SIG-M5 (cell line): ENCODE measurements at places on chromosomes 3 and 15.

DNA sequence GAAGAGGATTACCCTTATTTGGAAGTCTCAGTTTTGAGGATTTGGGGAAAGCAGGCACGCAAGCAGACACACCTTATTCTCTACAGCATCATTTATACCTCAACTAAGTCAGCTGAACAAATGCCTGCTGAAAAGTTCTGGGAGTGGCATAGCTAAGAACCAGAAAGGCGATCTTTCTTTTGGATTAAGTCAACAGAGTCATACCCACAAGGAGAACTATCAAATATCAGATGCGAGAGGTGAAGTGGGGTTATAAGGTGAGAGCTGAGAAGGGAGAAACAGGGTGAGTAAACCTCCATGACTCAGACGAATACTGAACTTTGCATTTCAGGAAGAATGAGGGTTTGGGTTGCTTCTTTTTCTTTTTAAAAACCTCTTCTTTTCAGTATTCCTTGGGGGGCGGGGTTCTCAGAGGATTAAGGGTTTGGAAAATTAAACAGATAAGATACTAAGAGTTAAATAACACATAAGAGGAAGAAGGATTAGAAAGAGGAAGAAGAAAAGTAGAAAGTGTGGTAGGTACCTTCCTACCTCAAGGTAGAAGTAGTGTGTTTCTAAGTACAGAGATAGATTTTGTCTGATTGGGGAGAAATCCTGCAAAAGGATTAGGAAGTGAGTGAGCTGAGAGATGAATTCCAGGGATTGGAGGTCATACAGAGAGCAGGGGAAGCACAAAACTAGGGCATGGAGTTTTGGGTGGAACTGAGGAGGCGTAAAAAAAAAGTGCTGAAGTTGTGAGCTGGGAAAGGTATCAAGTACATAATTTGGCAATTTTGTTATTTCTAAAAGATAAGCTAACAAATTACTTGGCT, 41.3 kb upstream of the ICE2 start:
- no peak for DNase-seq

GRCh38 chr3:57872606-57873005, 116.5 kb downstream of the SLMAP start:
- no peak for DNase-seq

DNA sequence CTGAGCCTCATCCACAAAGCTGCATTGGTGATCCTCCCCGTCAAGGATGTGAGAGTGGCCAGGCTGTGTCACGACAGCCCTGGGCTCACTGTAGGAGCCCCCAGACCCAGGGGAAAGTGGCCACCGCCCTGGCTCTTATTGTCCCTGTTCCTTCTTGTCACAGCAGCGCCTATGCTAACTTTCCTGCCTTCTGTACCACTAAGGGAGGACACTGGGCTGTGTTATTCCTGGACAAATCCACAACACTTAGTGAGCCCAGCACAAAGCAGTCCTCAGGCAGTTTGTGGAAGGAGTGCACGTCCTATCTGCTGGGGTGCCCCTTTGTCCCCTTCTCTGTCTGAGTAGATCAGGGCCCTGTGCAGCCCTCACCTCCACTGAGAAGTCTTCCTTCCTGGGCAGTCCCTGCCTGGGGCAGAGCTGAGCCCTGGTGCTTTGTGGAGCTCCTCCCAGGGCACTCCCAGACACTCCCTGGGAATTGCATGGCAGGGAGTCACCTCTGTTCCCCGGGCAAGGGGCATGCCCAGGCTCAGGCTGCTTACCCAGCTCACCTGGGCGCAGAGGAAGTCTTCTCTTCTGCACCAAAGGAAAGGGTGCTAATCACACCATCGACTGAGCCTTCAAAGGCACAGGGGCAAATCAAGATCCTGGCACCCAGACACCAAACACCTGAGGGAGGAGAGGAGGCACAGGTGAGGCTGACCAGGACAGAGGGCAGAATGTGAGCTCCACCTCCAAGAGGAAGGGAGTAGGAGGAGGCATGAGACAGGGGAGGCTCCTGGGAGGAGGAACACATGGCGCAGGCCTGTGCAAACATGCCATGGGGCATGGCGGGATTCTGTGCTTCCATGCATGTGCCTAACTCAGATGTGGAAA, 138.7 kb downstream of the KLF13 start:
- no peak for DNase-seq

DNA sequence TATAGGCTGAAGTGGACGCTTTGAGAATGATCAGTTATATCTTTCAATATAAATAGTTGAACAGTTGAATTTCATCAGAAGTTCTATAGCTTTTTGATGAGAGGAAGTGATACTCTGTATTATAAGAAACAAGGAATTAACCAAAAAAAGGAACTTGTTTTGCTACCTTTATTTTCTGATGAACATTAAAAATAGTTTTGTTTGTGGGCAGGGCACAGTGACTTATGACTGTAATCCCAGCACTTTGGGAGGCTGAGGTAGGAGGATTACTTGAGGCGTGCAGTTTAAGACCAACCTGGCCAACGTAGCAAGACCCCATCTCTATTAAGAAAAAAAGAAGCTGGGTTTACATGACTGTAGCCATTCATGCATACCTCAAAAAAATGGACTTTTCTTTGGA, 16.7 kb downstream of the BLOC1S6 start:
- peak; percentile 22 for DNase-seq

GRCh38 chr3:31810991-31811433, 170.1 kb downstream of the OSBPL10 start:
- no peak for DNase-seq
